ENCODE measurements at places on chromosomes 6 and 20. TPM values are rescaled to one million over a fixed set of nuclear protein-coding genes. Genes with fewer than 3 reads are reported as not detected.
A peak's percentile ranks its signal among the peaks of the same experiment; 100 is the strongest.

The TXLNB gene
- 0.52 TPM for total RNA-seq

The UNC5CL gene
- 4.9 TPM for total RNA-seq

- DNase-seq, result no peak
- H3K4me1 ChIP-seq, result no peaks in the 10 kb centered on the region
- H3K36me3 ChIP-seq, result no peaks in the 10 kb centered on the region
- H3K27me3 ChIP-seq, result peaks cover 20% of the 10 kb centered on the region
- H3K27ac ChIP-seq, result no peak overlapping the region
These were observed 103.8 kb downstream of the PKHD1 start for GRCh38 chr6:51983564-51983963.

DNA sequence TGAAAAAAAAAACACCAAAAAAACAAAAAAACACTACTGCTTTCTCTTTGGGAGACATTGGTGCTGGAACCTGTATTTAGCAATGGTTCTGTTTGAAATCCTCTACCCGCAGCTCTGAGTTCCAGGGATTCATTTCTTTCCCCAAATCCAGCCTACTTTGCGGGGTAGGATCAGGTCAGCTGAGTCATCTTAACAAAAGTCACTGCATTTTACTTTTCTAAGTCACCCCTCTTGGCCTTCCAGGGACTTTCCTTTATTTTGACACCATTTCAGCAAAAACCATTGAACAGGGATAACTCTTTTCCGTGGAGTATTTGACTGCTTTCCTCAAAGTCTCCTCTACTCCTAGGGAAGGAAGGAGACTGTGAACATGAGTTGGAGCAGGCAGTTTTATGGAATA lies 837.6 kb downstream of the MAFB start:
- H3K27me3 ChIP-seq, result no peaks in the 10 kb centered on the region
- no peak overlapping the region for H3K27ac ChIP-seq
- H3K4me3 ChIP-seq, result no peak overlapping the region
- H3K4me1 ChIP-seq, result no peaks in the 10 kb centered on the region
- H3K36me3 ChIP-seq, result no peaks in the 10 kb centered on the region

The SYNDIG1 gene
- not detected for total RNA-seq

The PRRT1 gene
- total RNA-seq, result 0.35 TPM

The CLVS2 gene
- total RNA-seq, result not detected

DNA sequence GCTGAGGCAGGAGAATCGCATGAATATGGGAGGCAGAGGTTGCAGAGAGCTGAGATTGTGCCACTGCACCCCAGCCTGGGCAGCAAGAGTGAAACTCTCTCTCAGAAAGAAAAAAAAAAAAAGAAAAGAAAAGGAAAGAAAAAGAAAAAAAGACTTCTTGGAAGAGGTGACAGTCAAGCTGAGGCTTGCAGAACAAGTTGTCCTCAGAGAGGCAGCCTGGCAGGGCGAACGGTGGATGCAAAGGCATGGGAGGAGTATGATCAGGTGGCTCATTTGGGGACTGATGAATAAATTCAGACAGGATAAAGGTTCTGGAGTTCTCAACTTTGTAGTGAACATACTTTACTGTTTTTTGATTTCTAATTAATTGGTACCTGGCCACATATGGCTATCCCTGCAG lies 12.4 kb downstream of the ZNF341 start:
- H3K36me3 ChIP-seq, result peaks cover 12% of the 10 kb centered on the region
- no peaks in the 10 kb centered on the region for H3K27me3 ChIP-seq
- peaks cover 4% of the 10 kb centered on the region for H3K4me1 ChIP-seq
- DNase-seq, result no peak

GRCh38 chr20:25206548-25206947 lies 11.0 kb downstream of the ENTPD6 start:
- H3K4me1 ChIP-seq, result peaks cover 22% of the 10 kb centered on the region
- H3K36me3 ChIP-seq, result peaks cover 6% of the 10 kb centered on the region
- H3K4me3 ChIP-seq, result no peak overlapping the region
- DNase-seq, result no peak
- H3K27ac ChIP-seq, result no peak overlapping the region
- H3K27me3 ChIP-seq, result no peaks in the 10 kb centered on the region

The TSBP1 gene
- not detected for total RNA-seq

GRCh38 chr6:88780714-88781389 lies 182.6 kb downstream of the RNGTT start:
- peaks cover 7% of the 10 kb centered on the region for H3K36me3 ChIP-seq
- DNase-seq, result no peak
- H3K27me3 ChIP-seq, result no peaks in the 10 kb centered on the region

- H3K36me3 ChIP-seq, result no peaks in the 10 kb centered on the region
- H3K27ac ChIP-seq, result peak overlapping the region; percentile 87
- DNase-seq, result no peak
- H3K27me3 ChIP-seq, result no peaks in the 10 kb centered on the region
- H3K4me3 ChIP-seq, result peak overlapping the region; percentile 92
These were observed 995 bp downstream of the ZFP64 start for GRCh38 chr20:52190437-52191131.

The CFAP61 gene
- not detected for total RNA-seq

DNA sequence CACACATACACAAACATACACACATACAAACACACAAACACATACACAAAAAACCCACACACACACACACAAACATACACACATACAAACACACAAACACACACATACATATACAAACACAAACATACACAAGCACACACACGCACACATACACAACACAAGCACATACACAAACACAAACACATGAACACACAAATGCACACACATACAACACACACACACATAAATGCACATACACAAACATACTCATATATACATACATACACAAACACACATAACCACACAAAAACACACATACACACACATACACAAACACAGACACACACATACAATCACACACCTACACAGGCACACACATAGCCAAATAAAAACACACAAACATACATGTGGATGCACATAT lies 30.3 kb upstream of the THBS2 start:
- DNase-seq, result no peak
- no peak overlapping the region for H3K27ac ChIP-seq
- H3K4me1 ChIP-seq, result no peaks in the 10 kb centered on the region
- no peaks in the 10 kb centered on the region for H3K36me3 ChIP-seq
- no peak overlapping the region for H3K4me3 ChIP-seq
- peaks cover 9% of the 10 kb centered on the region for H3K27me3 ChIP-seq

GRCh38 chr6:168396561-168396960 lies 44.4 kb upstream of the SMOC2 start:
- DNase-seq, result no peak
- peaks cover 2% of the 10 kb centered on the region for H3K36me3 ChIP-seq
- no peak overlapping the region for H3K27ac ChIP-seq
- no peak overlapping the region for H3K4me3 ChIP-seq
- H3K4me1 ChIP-seq, result peaks cover 3% of the 10 kb centered on the region
- H3K27me3 ChIP-seq, result peaks cover 6% of the 10 kb centered on the region

- no peaks in the 10 kb centered on the region for H3K4me1 ChIP-seq
- no peak overlapping the region for H3K4me3 ChIP-seq
- DNase-seq, result no peak
- no peaks in the 10 kb centered on the region for H3K27me3 ChIP-seq
- H3K36me3 ChIP-seq, result peaks cover 2% of the 10 kb centered on the region
These were observed 12.9 kb upstream of the JARID2 start for GRCh38 chr6:15232836-15233510.

DNA sequence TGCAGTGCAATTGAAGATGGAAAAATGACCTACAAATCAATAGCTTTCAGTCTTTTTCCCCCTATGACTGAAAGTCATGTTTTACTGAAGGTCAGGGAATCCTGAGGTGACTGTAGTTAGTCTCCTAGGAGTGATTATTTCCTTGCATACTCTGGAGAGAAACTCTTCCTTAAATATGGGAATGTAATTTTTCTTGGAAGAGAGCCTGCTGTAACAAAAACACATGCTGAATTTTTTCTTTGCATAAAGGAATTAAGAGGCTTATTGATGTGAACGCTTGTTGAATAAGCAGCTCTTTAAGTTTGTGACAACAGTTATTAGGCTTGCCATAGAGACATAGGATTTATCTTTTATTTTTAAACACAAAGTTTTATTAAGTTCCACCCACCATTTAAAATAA lies 64.5 kb downstream of the ELOVL2 start:
- H3K36me3 ChIP-seq, result peaks cover 2% of the 10 kb centered on the region
- H3K27ac ChIP-seq, result no peak overlapping the region
- no peak overlapping the region for H3K4me3 ChIP-seq
- peaks cover 23% of the 10 kb centered on the region for H3K27me3 ChIP-seq
- DNase-seq, result no peak
- no peaks in the 10 kb centered on the region for H3K4me1 ChIP-seq

The CD109 gene
- 0.30 TPM for total RNA-seq

GRCh38 chr6:163397326-163397725 lies 17.2 kb upstream of the QKI start:
- peaks cover 27% of the 10 kb centered on the region for H3K27me3 ChIP-seq
- no peaks in the 10 kb centered on the region for H3K36me3 ChIP-seq
- H3K27ac ChIP-seq, result no peak overlapping the region

GRCh38 chr20:62880147-62880934 lies 18.7 kb upstream of the TCFL5 start:
- no peaks in the 10 kb centered on the region for H3K27me3 ChIP-seq
- H3K4me3 ChIP-seq, result no peak overlapping the region
- peaks cover 2% of the 10 kb centered on the region for H3K36me3 ChIP-seq
- no peak for DNase-seq
- H3K4me1 ChIP-seq, result peaks cover 7% of the 10 kb centered on the region
- no peak overlapping the region for H3K27ac ChIP-seq

DNA sequence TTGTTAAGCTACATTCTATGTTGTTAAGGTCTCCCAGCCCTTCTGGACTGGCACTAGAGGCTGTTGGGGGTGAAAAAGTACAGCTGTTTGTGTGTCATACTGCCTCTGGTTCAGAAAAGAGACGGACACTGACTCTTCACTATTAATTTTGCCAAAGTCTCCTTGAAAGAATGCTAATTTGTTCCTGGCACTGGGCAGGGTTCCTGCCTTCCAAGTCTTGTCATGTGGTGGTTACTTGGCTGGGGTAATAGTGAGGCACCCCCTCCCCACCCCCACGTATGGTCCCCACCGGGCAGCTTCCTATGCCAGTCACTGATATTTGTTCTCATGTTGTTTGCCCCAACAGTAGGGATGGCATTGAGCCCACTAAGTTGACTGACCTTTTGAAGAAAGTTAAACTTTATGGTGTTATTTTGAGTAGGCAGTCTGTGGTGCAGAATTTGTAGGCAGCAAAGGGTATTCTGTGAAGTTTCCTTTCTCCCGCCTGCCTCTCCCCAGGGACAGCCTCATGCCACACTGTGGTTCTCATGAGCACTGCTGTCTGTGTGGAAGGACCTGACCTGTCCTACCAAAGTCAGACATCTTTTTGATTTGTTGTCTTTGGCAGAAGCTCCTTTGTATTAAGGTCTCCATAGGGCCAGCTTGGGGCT lies 8.7 kb downstream of the CDS2 start:
- H3K4me3 ChIP-seq, result no peak overlapping the region
- DNase-seq, result no peak
- H3K27ac ChIP-seq, result no peak overlapping the region
- H3K36me3 ChIP-seq, result no peaks in the 10 kb centered on the region
- peaks cover 30% of the 10 kb centered on the region for H3K4me1 ChIP-seq

The SLC13A3 gene
- 0.10 TPM for total RNA-seq

DNA sequence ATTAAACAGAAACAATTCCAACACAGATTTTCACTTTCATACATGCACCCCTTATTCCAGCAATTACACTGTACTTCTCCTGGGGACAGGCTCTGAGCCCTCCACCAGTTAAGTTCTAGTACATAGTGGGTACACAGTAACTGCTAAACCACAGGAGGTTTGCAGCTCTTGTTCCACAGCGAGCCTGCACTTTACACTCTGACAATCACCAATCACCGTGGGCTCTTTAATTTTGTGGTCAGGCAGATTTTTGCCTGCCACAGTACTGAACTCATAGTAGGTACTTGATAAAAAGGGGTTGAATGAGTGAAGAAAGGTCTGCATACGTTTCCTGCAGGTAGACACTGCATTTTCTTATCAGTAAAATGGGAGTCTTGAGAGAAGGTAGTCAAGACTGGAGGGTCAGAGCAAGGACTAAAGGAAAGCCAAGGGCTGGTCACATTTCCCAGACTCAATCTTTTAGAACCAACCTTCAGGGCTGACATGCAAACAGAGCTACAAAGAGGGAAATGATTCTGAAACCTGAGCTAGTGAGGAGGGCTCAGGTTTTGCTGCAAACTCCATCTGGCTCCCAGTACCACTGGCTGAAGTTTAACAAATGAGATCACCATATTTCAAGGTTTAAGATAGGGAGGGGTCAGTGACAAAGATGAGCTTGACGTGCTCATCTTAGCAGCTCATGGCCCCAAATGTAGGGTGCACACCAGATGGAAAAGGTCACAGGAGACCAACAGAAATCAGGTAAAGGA lies 404.6 kb downstream of the BTBD9 start:
- no peak for DNase-seq
- no peaks in the 10 kb centered on the region for H3K27me3 ChIP-seq
- no peak overlapping the region for H3K4me3 ChIP-seq
- H3K36me3 ChIP-seq, result peaks cover 2% of the 10 kb centered on the region

The SERINC1 gene
- 120 TPM for total RNA-seq

The CRIP3 gene
- total RNA-seq, result 1.3 TPM

- H3K4me1 ChIP-seq, result peaks cover 59% of the 10 kb centered on the region
- H3K27ac ChIP-seq, result peak overlapping the region; percentile 66
- H3K36me3 ChIP-seq, result peaks cover 3% of the 10 kb centered on the region
- H3K4me3 ChIP-seq, result peak overlapping the region; percentile 58
- peaks cover 27% of the 10 kb centered on the region for H3K27me3 ChIP-seq
These were observed 2.5 kb upstream of the MMP9 start for GRCh38 chr20:46006022-46006705.

DNA sequence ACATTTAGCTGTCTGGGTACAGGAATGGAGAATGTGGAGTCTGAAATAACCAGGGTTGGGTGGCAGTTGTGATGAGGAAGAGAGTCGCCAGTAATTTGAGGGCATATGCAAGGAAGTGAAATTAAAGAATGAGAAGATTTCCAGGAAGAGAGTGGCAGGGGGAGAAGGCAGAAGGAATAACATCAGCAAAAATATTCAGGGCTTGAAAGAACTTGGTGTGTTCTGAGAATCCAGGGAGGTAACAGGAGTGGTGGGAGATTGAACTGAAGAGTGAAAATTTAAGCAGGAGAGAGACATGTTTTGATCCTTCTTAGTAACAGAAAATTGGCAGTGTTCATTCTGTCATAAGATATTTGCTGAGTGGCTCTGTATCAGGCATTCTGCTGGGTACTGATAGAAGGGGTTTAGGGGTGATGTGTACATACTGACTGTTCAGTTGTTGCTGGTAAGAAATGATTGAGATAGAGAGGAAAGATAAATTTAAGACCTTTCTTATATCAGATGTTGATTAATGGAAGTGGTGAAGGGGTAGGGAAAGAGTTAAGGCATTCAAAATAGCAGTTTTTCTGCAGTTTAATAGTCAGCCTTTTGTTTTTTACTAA lies 54.7 kb downstream of the PHF20 start:
- H3K4me1 ChIP-seq, result peaks cover 31% of the 10 kb centered on the region
- no peak overlapping the region for H3K27ac ChIP-seq
- peaks cover 16% of the 10 kb centered on the region for H3K36me3 ChIP-seq
- no peak overlapping the region for H3K4me3 ChIP-seq
- DNase-seq, result no peak
